ENCODE measurements at places on chromosomes 3 and 15. TPM values are rescaled to one million over a fixed set of nuclear protein-coding genes. Genes with fewer than 3 reads are reported as not detected.

Gene LTK
- 0.86 TPM for total RNA-seq

GRCh38 chr15:50066202-50066601 lies 52.8 kb downstream of the ATP8B4 start:
- no peak for DNase-seq

Gene CELSR3
- 0.50 TPM for total RNA-seq

Gene SCAANT1
- total RNA-seq: not detected

Gene SLC25A38
- 36.7 TPM for total RNA-seq

DNA sequence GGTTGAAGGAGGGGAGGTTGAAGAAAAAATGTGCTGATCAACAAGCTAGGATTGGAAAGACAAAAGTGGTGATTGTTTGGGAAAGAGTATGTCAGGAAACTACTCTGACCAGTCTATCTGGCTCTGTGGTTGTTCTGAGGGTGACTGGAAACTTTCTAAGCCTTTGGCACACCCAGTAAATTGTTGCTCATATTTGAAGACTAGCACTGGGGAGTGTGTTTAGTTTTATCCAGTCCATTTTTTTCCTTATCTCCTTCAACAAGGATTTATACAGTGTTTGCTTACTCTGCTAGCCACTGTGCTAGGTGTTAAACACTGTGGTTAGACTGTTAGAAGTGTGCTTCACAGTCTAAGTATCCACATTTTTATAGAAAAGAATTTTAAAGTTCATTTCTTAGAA lies 28.8 kb downstream of the PPM1L start:
- DNase-seq: no peak

DNA sequence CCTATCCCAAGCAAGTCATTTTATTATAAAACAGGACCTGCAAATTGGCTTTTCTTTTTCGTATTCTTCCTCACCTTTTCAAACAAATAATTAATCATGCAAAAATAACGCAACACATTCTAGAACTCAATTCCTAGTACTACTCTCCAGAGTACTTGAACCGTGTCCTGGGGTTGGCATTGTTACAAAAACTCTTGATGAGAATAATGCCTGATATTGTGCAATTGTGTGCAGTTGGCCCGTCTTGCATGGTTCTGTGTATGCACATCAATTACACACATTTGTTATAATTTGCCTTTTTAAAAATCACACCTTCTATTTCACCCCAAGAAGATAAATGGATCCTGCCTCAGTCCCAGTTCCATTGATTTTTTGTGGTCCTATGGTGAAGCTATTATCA lies 205.4 kb downstream of the EPHB1 start:
- DNase-seq: no peak

- DNase-seq: no peak
These were observed 110.9 kb downstream of the ASB7 start for GRCh38 chr15:100713163-100713867.

- peak; percentile 86 for DNase-seq
These were observed 546 bp downstream of the EIF4A2 start for GRCh38 chr3:186783731-186784515.

All from right lobe of liver (tissue), 6 donors.